ENCODE measurements at places on chromosomes 12 and 14.

- DNase-seq = no peak
Observed at GRCh38 chr12:67534681-67535080, 113.9 kb upstream of the DYRK2 start.

DNA sequence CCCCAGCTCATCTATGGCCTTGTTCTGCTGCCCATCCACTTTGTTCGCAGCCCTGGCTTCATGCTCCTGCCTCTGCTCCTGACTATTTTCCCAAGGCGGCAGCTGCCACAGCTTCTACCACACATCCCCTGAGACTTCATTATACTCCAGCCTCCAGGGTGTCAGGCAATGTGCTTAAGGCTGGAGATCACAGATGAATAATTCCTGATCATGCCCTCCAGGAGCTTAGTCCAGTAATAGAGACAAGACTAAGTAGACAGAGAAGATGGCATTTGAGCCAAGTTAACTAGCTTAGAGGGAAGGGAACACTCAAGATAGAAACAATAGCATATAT, 7.1 kb downstream of the TAPBPL start:
- DNase-seq = no peak

DNA sequence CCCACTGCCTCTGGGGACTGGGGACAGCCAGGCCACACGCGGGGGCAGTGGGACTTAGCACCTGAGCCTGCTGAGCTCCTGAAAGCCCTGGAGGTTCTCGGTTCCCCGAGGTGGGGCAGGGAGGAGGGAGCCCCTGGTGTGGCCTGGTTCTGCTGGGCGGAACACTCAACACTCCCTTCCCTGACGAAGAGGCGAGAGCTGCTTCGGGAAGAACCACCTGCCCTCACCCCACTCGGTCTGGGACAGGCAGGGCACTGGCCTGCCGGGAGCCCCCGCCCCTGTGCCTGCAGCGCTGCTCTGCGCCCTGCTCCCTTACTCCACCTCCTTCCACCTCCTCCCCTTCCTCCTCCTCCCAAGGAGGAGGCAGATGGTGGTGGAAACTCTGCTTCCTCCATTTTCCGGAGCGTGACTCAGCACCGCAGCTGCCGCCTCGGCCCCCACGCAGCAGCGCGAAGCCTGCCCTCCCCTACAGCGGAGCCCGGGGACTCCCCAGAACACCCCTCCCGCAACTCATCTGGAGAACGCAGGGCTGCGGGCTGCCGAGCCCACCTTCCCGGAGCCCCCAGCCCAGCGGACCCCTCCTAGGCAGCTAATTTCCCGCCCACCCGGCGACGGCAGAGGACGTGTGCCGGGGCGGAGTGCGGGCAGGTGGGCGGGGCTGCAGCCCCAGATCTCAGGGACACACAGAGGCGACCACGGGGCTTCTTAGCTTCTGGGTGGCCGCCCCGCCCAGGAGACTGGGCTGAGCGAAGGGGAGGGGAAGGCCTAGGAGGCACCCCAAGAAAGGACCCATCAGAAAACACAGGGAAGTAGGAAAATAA, 11.7 kb upstream of the INF2 start:
- DNase-seq = peak; percentile 74

GRCh38 chr12:113896194-113896593, 69.9 kb downstream of the RBM19 start:
- no peak for DNase-seq

DNA sequence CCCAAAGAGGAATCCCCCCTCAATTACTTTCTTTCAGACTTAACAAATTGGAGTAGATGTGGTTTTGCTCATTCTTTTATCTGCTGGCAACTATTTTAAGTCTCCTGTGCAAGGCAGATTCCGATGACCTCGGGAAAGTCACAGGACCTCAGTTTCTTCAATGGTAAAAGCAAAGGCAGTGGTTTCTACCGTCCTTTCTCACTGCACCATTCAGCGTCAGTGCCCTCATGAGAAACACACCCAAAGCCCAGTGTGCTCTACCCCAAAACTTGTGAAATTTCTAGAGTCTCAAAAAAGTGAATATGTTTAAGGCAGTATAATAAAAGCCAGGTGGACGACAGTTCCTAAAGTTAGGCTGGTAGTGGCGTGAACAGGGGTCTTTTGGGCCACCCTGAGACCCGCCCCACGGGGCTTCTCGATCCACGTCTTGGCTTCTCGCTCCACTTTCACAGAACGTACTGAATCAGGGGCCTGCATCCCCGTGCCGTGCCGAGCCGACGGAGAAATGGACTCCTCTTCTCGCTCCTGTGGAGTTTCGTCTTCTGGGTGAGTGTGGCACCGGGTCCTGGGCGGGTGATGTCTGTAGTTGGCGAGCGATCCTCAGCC, 1.3 kb upstream of the ARHGAP5 start:
- no peak for DNase-seq

- DNase-seq = no peak
Observed at GRCh38 chr14:94408546-94409095, 20.2 kb upstream of the SERPINA1 start.

DNA sequence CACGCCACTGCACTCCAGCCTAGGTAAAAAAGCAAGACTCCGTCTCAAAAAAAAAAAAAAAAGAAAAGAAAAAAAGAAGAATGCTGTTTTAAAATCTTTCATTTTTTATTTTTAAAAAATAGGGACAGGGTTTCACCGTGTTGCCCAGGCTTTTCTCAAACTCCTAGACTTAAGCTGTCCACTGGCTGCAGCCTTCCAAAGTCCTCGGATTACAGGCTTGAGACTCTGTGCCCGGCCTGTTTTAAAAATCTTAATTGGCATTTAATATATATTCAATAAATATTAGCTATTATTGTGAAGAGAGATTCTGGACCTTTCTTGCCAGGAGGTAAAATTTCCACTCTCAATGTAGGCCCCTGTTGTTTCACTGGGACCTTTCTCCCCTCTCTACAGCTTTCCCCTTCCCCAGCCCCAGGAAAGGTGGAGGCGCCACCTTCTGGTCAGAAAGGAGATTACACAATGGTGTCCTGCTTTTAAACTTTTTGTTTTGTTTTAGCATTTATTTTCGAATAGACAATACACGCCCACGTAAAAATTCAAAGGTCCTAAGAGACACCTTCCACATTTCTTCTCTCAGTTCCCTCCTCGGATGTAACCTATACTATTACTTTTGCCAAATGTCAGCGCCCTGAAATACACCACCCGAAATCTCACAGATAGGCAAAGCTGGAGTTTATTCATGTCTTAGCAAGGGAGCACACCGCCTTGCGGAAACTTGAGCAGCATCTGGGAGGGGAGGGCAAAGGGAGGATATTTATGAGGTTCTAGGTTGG, 23.8 kb upstream of the PHC1 start:
- DNase-seq = peak; percentile 59

GRCh38 chr12:92338671-92339070, 193.0 kb upstream of the BTG1 start:
- no peak for DNase-seq

DNA sequence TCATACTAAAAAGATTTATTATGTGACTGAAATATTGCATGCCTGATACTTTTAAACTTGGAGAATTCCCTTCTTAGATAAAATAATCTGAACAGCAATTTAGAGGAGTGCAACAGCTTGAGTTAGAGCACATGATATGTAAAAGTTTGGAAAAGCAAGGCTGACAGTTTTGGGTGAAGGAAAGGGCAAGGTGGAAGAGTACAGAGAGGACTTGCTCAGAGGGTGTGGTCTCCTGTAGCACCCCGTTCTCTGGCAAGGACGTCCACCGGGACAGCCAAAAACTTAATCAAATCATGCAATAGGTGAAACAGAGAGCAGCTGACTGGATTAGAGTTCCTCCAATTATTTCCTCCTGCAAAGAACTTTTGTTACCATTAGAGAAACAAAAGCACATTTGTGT, 65.2 kb upstream of the PDZRN4 start:
- no peak for DNase-seq

- DNase-seq = no peak
Observed at GRCh38 chr12:103462675-103463074, 33.1 kb downstream of the C12orf42 start.

DNA sequence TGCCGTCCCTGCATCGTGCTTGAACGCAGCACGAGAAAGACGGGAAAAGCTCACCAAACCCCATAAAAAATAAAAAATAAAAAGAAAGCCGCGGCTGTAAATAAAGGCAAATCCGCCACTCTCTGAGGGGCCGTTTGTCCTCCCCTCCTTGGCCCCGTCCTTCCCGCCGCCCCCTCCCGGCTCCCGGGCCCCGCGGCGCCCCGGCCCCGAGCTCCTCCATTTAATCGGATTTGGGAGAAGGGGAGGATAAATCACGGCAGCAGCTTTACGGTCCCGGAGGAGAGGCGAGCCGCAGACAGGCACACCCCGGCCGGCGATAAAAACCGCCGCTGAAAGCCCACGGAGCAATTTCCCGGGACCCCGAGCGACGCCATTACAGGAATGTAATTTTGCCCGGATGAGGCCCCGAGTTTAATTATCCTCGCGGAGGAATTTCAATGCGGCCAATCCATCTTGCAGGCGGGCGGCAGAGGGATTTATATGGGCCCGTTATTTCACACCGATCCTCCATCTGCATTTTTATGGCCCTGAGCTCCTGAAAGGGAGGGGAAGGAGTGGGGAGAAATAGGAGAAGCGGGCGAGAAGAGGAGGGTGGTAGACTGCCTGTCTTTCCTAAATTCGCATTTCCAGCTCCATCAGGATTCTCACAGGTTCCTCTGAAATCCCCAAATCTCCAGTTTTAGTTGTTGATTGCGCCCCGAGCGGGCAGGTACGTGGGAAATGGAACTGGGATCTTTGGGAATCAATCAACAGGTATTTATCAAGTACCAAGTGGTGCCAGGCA, 1.3 kb upstream of the ATP5MC2 start:
- no peak for DNase-seq

- DNase-seq = no peak
Observed at GRCh38 chr14:101241807-101242278, 319.5 kb upstream of the DIO3 start.

DNA sequence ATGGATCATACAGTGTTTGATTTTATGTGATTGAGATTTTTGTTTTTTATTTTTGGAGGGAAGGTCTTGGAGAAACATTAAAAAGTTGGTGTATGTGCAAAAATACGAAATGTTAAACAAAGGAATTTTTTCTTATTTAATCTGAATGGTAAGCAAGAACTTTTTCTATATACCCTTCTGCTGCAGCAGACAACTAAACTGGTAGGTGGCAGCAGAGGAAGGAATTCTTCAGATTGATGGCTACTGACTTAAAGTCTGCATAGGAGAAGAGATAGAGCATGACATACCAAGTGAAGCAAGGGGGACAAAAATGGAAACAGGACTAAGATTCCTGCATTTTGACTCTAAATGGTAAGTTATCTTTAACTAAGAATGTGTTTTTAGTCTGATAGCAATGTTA, 42.0 kb upstream of the A2ML1 start:
- no peak for DNase-seq

GRCh38 chr12:122917507-122918121, 21.7 kb upstream of the VPS37B start:
- DNase-seq = no peak

GRCh38 chr14:24389226-24389848, 9.5 kb upstream of the NYNRIN start:
- no peak for DNase-seq

- peak; percentile 4 for DNase-seq
Observed at GRCh38 chr14:68137704-68138619, 318.4 kb downstream of the RAD51B start.

GRCh38 chr14:71309756-71310155, 402.5 kb downstream of the PCNX1 start:
- DNase-seq = no peak

- DNase-seq = peak; percentile 46
Observed at GRCh38 chr12:3885277-3886094, 12.3 kb upstream of the PARP11 start.

GRCh38 chr14:56276108-56276507, 157.9 kb downstream of the PELI2 start:
- DNase-seq = no peak

- no peak for DNase-seq
Observed at GRCh38 chr12:45666816-45667215, 62.7 kb upstream of the ARID2 start.

DNA sequence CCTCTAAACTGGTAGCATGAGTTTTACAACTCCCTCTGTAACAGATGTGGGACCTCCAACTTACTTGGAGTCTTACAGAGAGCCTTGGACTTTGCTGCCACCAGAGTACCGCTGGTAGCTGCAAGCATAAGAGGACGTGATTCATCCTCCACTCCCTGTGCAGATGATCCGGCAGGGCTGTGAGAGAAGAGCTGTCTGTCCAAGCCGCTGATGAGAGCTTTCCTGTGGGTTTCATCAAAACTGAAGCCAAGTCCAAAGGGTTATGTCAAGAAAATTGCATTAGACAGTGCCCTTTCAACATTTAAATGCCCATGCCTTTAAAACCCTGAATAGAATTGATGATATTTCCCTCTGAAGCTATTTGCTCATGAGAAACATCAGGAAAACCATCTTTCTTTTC, 85.8 kb downstream of the LLPH start:
- no peak for DNase-seq

DNA sequence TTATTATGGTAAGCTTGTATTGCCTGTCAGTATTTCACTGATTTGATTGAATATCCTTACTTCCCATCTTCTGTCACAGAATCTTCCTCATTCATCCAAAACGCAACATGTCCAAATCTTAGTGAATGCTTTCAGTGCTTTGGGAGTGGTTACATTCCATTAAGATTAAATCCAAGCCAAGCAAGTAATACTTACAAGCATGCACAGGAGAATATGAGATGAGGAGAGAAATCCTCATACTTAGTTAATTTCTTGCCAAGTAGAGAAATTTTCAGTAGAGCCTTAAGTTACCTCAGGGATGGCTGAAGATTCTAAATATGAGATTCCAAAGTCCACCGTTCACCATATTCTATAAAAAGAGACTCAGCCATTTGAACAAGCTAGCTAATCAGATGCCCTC, 316.0 kb downstream of the RAD51B start:
- DNase-seq = no peak

DNA sequence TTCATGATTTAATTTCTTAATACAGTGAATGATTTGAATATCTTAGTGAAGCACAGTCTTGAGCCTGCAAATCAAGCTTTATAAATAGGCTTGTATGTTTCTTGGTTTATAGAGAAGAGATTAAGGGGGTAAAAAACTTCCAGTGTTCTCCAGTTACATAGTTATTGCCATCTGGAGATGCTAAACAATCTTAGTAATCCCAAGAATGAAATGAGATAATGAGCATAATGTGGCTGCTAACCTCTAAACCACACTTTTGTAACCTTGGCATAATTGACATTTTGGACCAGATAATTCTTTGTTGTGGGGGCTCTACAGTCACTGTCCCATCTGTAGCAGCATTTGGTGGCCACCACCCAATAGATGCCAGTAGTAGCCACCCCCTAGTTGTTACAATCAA, 316.8 kb downstream of the CCDC91 start:
- no peak for DNase-seq

DNA sequence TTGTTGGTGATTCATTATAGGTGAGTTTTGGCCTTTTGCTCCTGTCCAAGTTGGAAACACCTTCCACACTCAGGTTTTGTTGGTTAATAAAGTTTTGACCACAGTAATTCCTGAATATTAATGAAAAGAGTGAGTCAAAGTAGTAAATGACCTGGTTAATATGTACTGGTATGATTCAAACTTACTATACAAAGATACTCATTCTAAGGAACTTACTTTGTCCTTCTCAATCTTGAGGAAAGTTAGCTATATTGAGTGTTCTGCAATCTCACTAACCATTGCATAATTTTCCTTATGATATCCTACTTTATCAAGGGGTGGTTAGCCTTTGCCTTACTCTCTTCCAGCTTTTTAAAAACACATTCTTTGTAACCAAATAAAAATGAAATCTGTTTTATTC, 20.9 kb upstream of the HECTD1 start:
- no peak for DNase-seq

All from activated T-cell treated with anti-CD3 and anti-CD28 coated beads, Interleukin-2, amount 50 U/mL, for 72 hours (primary cell).